Type B pancreatic cell (in vitro differentiated cells): ENCODE measurements at places on chromosomes 6 and 20. TPM values are rescaled to one million over a fixed set of nuclear protein-coding genes. Genes with fewer than 3 reads are reported as not detected.

DNA sequence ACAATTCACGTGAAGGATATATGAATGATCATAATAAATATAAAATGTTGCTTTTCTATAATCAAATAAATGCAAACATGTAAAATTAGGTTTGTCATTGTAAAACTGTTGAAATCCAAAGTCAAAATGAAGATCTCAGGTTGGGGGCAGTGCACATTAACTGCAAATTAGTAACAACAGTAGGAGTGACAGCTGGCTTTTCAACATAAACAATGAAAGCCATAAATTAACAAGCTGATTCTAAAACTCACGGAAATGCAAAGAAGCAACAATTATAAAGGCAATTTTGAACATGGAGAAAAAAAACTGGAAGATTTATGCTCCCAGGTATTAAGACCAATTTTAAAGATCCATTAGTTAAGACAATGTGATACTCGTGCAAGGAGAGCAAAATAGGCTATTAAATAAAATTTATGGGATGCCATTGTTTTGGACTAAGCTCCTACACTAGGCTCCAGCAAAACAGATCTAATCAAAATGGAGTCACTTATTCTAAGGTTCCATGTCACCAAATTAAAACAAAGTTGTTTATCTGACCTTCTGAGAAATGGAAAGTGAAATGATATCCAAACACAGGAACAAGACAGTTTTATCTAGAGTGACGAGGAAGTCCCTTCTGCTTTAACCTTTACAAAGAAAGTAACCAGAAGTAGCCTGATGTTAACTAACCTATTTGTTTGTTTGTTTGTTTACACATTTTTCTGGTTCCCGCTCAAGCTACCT, 770.8 kb downstream of the EPHA7 start:
- no peak for DNase-seq

GRCh38 chr6:107654764-107655163, 164.8 kb downstream of the SOBP start:
- DNase-seq = no peak

- no peak for DNase-seq
Measured at GRCh38 chr20:7984192-7984591, 35.4 kb downstream of the TMX4 start.

AP5S1 gene
- 10.4 and 11.1 TPM in 2 replicates for total RNA-seq

SEMG1 gene
- total RNA-seq = not detected in 2 replicates

DNA sequence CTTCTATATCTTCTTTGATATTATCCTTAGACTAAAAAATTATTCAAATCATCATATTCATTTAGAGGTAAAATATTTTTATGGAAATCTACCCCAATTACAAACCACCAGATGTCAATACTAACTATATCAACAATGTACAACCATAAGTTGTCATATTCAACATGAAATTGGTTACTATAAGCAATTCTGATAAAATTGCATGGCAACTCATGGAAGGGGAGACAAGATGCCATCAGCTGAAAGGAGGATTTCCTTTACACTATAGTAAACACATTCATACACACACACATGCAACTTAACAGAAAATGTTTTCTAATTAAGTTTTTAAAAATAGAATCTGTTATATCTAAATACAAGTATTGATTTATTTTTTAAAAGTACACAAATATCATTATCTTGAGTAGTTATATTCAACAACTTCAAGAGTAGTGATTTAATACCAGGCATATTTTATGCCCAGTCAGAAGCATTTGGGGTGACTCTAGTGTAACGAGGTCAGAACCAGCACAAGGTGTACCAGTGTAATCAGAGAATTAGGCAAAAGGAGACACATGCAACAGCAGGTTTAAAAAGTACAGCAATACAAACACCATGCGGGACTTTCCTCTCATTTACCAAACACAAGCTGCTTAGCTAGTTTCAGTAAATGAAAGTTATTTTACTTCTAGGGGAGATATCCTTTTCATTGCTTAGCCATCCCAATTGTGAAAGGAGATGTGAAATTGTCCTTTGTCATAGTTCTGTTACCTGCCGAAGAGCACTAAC, 1.0 kb downstream of the FILIP1 start:
- DNase-seq = no peak

GRCh38 chr20:62010551-62011402, 54.9 kb downstream of the TAF4 start:
- DNase-seq = no peak

OR2B6 gene
- total RNA-seq = not detected in 2 replicates

DNA sequence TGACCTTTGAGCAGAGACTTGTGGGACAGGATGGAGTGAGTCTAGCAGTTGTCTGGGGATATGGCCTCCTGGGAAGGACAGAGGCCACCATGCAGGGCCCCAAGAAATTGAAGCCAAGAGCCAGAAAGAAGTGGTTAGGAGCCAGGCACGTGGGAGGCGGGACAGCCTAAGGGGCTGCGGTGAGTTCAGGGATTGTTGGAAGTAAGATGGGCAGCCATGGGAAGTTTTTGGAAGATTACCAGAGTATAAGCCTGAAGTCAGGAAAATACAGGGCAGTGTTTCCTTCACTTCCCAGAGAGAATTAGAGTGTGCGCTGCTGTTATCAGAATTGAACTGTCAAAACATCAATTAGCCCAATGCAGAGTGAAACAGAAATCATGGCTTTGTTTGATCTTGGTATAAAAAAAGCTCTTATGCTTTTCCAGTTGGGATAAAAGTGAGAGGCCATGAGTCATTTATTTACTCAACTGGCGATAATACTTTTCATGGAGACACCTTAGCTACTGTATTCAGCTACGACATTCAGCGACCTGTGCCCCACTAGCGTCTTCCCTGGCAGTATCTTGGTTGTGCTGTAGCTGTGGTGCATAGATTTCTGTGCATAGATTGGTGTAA, 66.9 kb downstream of the PHACTR2 start:
- DNase-seq = no peak
